Epithelial cell of prostate (primary cell): ENCODE measurements at places on chromosomes 4 and X.
A peak's percentile ranks its signal among the peaks of the same experiment; 100 is the strongest.

GRCh38 chr4:41095192-41095872 is 119.0 kb downstream of the APBB2 start:
- no peak for DNase-seq

DNA sequence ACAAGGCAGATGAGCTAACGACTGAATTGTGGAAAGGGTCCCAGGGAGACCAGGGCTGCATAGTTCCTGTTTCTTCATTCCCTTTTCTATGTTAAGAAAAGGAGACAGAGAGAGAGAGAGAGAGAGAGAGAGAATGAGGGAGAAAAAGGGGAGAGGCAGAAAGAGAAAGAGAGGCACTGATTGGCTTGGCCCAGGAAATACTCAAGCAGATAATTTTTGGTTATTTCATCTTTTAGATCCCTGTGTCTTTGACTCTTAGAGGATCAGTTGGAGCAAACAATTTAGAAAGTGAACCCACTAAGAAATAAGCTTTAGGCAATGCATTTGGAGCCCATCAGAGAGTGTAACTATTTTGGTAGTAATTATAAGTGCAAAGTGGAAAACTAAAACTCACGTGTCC is 103.4 kb downstream of the CEP44 start:
- no peak for DNase-seq

GRCh38 chr4:107721436-107722100 is 1.5 kb upstream of the PAPSS1 start:
- DNase-seq = no peak

GRCh38 chrX:9875801-9876200 is 89.6 kb downstream of the SHROOM2 start:
- no peak for DNase-seq

DNA sequence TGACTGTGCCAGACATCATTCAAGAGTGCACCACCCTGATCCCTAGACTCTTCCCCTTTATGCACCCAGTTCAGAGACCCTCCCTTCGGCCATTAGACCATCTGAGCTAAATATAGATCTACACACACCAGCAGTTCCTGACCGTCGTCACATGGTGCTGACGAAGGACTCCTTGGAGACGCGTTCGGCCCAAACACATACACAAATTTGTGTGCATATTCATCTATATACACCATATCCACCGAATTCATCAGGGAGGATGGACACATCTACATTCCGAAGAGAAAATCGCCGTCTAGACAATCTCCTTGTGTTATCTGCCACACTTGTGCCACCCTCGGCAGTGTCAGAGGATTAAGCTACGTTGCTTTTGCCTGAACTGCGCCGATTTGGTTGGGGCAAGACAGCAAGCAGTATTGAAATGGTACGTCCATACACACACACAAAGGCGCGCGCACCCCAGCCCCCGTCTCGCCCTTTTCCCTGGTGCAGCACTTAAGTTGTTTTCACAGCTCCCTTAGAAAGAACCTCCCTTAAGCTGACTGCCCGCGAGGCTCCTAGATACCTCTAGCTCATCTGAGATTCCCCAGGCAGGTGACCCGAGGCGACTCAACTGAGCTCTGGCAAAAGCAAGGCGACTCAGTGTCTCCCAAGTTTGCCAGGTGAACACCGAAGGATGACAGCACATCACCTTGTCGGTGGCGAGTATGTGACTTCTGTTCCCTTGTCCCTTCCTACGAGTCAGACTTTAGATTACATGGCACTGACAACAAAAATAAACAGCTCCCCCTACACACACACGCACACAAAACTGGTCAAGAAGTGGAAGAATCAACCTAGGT is 1.0 kb downstream of the RASGEF1B start:
- no peak for DNase-seq

GRCh38 chrX:39011454-39012221 is 210.4 kb downstream of the MID1IP1 start:
- peak; percentile 22 for DNase-seq
